Cardiac ventricle fibroblast (primary cell): ENCODE measurements at places on chromosomes 16 and 17. TPM values are rescaled to one million over a fixed set of nuclear protein-coding genes. Genes with fewer than 3 reads are reported as not detected.

The GRB7 gene
- 0.29 and 0.44 TPM in 2 replicates for total RNA-seq

The RNF227 gene
- total RNA-seq: 1.1 and 2.6 TPM in 2 replicates

The KRT13 gene
- 0.75 TPM in 1 of 2 replicates, not detected in the other for total RNA-seq

The SCNN1G gene
- not detected in 2 replicates for total RNA-seq

The COX6A2 gene
- not detected in 2 replicates for total RNA-seq

The MYADML2 gene
- total RNA-seq: not detected in 2 replicates

The KCNH4 gene
- not detected in 2 replicates for total RNA-seq

The PITPNM3 gene
- 0.62 and 1.2 TPM in 2 replicates for total RNA-seq

The C16orf54 gene
- total RNA-seq: not detected in 2 replicates

The RGS11 gene
- 1.7 and 2.9 TPM in 2 replicates for total RNA-seq

The ZNF174 gene
- total RNA-seq: 9.9 and 11.8 TPM in 2 replicates

The KRTAP9-2 gene
- total RNA-seq: not detected in 2 replicates

The CFAP20 gene
- total RNA-seq: 36.5 and 47.1 TPM in 2 replicates

The ABAT gene
- total RNA-seq: 6.7 and 8.3 TPM in 2 replicates

The SLC35G6 gene
- not detected in 2 replicates for total RNA-seq

The ALOX15B gene
- 0.50 and 0.83 TPM in 2 replicates for total RNA-seq

The NPIPB9 gene
- total RNA-seq: 1.0 TPM in 1 of 2 replicates, not detected in the other

The EME1 gene
- total RNA-seq: 0.20 and 0.94 TPM in 2 replicates

The CFAP97D1 gene
- total RNA-seq: 0.20 TPM in 1 of 2 replicates, not detected in the other

The HEATR9 gene
- not detected in 2 replicates for total RNA-seq
